ENCODE measurements at places on chromosomes 13 and 19. TPM values are rescaled to one million over a fixed set of nuclear protein-coding genes. Genes with fewer than 3 reads are reported as not detected.

The LYPD5 gene
- 0.50 TPM for total RNA-seq

The ATP4A gene
- not detected for total RNA-seq

DNA sequence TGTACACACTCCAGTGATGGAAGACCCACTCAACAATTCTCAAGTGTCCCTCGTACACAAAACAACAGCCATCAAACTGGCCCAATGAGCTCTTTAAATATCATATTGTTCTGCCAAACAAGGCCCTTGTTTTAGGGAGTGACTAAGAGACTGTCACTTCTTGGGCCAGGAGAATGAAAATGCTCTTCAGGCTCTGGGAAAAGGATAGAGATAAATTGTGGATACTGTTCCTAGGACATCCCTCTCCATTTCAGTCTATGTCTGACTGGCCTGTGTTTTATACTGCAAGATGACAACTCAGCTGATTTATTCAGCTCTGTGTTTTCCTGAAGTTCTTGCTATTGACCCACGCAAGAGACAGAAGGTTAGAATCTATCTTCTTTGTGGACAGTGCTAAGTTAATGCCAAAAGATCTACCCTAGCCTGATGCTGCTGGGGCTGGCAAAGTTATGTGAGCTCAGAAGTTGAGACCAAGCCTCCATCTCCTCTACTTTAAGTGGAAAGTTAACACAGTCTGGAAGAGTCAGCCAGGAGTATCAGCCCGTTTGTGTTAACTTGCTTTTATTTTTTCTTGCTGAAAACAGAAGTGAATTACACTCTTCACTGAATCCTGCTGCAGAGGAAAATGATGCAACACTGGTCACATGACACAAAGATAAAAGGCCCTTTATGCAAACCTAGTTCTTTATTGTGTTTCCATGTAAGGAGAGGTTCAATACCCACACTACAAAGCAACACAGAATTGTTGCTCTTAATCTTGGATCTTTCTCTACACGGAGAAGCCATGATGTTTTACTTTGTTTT, 14.6 kb downstream of the FRY start:
- DNase-seq = peak; percentile 54

DNA sequence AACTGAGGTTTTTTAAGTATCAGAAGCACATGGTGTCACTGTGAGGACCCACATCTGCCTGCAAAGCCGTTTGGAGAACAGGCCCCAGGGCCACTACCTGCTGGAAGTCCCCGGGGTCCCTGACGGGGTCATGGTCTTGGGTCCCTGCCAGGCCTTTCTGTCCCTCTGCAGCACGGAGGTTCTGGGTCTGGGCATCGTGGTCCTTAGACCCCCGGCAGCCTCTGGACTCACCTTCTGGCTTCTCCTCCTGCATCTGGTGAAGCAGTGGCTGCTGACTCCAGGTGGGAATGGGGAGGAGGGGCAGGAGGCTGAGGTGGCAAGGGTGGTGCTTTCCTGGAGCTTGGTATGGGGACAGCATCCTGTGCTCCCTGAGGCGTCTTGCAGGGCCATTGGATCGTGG, 198.6 kb downstream of the TEX29 start:
- DNase-seq = no peak

GRCh38 chr13:30334663-30335386, 27.5 kb upstream of the KATNAL1 start:
- DNase-seq = no peak

- DNase-seq = no peak
Measured at GRCh38 chr19:39193803-39194202, 3.0 kb upstream of the NCCRP1 start.
